ENCODE measurements at places on chromosomes 2 and 18. TPM values are rescaled to one million over a fixed set of nuclear protein-coding genes. Genes with fewer than 3 reads are reported as not detected.

The SDC1 gene
- polyA plus RNA-seq = 94.1 TPM

The ICA1L gene
- polyA plus RNA-seq = 2.6 TPM

The TEKT4 gene
- polyA plus RNA-seq = 0.96 TPM

The TNFRSF11A gene
- polyA plus RNA-seq = 1.0 TPM

The PDIA6 gene
- polyA plus RNA-seq = 70.1 TPM

The SERPINB7 gene
- 1.6 TPM for polyA plus RNA-seq

The TBR1 gene
- polyA plus RNA-seq = 0.02 TPM

The PHOSPHO2 gene
- polyA plus RNA-seq = 1.9 TPM

The COLEC12 gene
- polyA plus RNA-seq = 16.0 TPM

The NGEF gene
- polyA plus RNA-seq = 0.35 TPM

The ASAP2 gene
- polyA plus RNA-seq = 7.4 TPM

The GALR1 gene
- polyA plus RNA-seq = under 0.01 TPM

The ASB18 gene
- not detected for polyA plus RNA-seq

The AP1S3 gene
- polyA plus RNA-seq = 6.6 TPM

The GEN1 gene
- 2.5 TPM for polyA plus RNA-seq

The CCDC178 gene
- 0.08 TPM for polyA plus RNA-seq

The UGT1A5 gene
- not detected for polyA plus RNA-seq

The EIF4E2 gene
- 77.7 TPM for polyA plus RNA-seq

The EIPR1 gene
- polyA plus RNA-seq = 12.0 TPM

The RAX gene
- not detected for polyA plus RNA-seq

The TIA1 gene
- polyA plus RNA-seq = 62.9 TPM

The HOXD12 gene
- not detected for polyA plus RNA-seq

The SERPINB8 gene
- polyA plus RNA-seq = 29.6 TPM

The COL4A3 gene
- polyA plus RNA-seq = 3.5 TPM

The CYP26B1 gene
- 2.2 TPM for polyA plus RNA-seq

The ITPRIPL1 gene
- 0.33 TPM for polyA plus RNA-seq

The HSPE1 gene
- polyA plus RNA-seq = 332 TPM

The FEV gene
- polyA plus RNA-seq = not detected

The TMEM87B gene
- 11.2 TPM for polyA plus RNA-seq

The ELOA2 gene
- not detected for polyA plus RNA-seq

The CYS1 gene
- polyA plus RNA-seq = 1.0 TPM

The KCMF1 gene
- polyA plus RNA-seq = 44.4 TPM

The SLC66A2 gene
- 54.9 TPM for polyA plus RNA-seq

The PTPRN gene
- polyA plus RNA-seq = 0.11 TPM

The DHRS9 gene
- 1.5 TPM for polyA plus RNA-seq

The RAMP1 gene
- polyA plus RNA-seq = 14.3 TPM

The CD8B gene
- 2.1 TPM for polyA plus RNA-seq

The UGT1A3 gene
- polyA plus RNA-seq = not detected

The GAL3ST2 gene
- not detected for polyA plus RNA-seq

The PRPF40A gene
- 20.1 TPM for polyA plus RNA-seq

The PDE1A gene
- 1.7 TPM for polyA plus RNA-seq
